Stimulated activated CD4-positive, alpha-beta T cell treated with anti-CD3 and anti-CD28 coated beads, TNF-alpha, amount 100 ng/mL, for 48 hours (primary cell): ENCODE measurements at places on chromosomes 16 and 17.

- DNase-seq, result no peak
Observed at GRCh38 chr17:64603987-64604386, 58.1 kb downstream of the SMURF2 start.

GRCh38 chr17:69333561-69333960, 6.6 kb upstream of the ABCA5 start:
- DNase-seq, result no peak

- DNase-seq, result no peak
Observed at GRCh38 chr17:44788139-44788538, 29.4 kb downstream of the ADAM11 start.

DNA sequence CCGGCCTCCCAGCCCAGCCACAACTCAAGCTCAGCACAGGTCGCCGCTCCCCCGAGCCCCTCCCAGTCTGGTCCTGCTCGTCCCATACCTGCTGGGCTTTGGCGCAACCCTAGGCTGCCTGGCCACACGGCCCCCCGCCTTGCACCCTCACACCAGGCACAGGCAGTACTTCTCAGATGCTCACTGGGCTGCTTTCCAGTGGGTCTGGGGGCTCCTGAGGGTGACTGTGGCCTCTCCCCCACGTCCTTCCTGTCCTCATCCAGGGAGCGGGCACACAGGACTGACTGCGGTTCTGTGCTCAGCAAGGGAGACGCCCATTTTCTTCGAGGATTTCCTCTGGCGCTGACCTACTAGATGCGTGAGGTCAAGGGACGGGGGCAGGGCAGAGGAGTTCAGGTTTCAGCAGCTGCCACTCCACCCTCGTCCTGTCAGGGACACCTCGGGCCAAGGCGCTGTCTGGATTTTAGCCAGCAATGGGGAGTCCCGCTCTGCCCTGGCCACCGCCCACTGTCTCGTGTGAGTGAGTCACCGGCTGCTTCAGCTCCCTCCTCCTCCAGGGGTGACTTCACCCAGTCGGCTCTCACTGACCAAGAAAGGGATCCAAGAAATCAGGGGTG, 115.8 kb downstream of the NPIPB11 start:
- DNase-seq, result peak; percentile 27

GRCh38 chr16:46582313-46582712, 38.9 kb downstream of the SHCBP1 start:
- no peak for DNase-seq

GRCh38 chr16:1580256-1580655, 31.6 kb downstream of the IFT140 start:
- no peak for DNase-seq

- DNase-seq, result no peak
Observed at GRCh38 chr16:74073456-74073855, 223.2 kb upstream of the PSMD7 start.

DNA sequence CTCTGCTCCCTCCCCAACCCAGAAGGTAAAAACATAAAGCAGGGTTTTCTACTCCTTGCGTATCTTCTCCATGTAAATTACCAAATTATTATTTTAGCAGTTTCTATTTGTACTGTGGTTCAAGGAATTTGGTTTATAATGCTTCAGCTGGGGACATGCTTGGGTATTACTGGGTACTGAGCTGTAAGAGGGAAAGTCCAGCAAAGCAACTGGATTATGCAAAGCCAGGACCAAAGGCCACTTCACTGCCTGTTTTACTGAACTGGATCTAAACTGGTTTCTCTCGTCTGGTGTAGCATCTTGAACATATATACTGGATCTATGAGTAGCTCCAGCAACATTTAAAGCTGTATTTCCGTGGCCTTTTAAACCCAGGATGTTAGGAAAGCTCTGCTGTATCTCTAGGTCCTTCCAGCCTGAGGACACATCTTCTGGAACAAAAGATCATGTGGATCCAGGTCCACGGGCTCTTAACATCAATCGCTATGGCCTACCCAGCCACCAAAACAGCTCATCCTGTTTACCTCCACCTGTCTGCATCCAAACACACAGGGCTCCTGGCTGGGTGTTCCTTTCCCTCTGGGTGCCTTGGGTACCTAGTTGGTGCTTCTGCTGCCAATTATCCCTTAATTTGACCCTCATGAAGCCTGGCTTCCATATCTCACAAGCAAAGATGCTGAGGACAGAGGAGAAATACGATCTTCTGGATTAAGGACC, 7.2 kb downstream of the PMP22 start:
- DNase-seq, result no peak

- no peak for DNase-seq
Observed at GRCh38 chr17:76640550-76641380, 2.8 kb downstream of the ST6GALNAC1 start.

- DNase-seq, result peak; percentile 14
Observed at GRCh38 chr16:84266451-84266850, 26.6 kb upstream of the KCNG4 start.

DNA sequence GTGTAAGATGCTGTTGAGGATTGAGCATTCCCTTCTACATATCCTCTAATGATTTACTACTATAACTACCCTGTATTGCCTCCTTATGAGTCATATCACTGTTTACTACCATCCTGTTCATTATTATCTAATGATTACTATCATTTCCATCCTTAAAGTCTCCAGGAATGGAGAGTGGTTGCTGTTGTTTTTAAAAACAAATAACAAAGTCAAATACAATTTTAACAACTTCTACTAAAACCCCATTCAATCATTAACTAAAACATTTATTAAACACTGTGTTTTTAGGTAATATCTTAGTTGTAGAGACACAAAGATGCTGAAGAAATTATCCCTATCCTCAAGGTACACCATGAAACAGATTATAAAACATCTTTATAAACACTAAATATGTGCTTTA, 126.9 kb downstream of the BRIP1 start:
- DNase-seq, result no peak

GRCh38 chr17:72978593-72979218, 113.8 kb downstream of the SLC39A11 start:
- no peak for DNase-seq

DNA sequence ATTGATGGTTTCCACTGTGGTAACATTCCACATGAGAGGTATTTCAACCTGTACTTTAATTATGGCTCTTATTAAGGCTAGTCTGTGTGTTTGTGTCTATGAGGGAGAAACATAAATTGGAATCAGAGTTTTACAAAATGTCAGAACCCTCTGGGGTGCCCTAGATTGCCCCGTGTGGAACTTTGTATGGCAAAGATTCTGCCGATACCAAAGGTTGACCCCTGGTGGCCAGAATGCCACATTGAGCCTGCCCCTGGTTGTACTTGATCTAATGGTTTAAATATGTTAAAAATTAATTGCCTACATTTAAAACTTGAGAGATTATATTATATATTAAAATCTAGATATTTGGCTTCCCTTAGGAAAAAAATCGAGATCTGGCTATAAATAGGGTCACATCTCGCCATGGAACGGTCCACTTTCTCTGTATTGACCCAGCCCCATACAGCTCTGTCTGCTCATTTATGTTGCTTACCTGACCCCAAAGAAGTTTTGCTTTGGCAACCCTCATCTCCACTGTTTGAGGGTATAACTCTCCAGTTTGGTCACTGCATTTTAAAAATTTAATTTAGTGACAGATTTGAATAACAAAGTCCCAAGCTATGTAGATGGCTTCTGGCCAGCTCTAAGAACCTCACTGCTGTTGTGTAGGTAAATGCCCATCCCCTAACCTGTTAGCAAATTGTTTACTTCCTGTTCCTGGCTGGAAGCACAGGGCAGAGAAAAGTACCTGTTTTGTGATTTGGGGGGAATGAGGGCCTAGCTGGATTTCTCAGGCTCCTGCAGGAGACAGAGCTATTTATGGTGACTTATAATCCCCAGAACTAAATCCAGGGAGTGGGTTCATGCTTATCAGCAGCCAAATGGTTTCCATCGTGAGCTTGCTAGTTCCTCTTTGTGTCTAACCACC, 95.0 kb downstream of the PLCG2 start:
- DNase-seq, result peak; percentile 21

GRCh38 chr16:89969741-89970410, 21.3 kb downstream of the DEF8 start:
- DNase-seq, result no peak

- DNase-seq, result no peak
Observed at GRCh38 chr17:64262198-64262999, 661 bp downstream of the TEX2 start.

DNA sequence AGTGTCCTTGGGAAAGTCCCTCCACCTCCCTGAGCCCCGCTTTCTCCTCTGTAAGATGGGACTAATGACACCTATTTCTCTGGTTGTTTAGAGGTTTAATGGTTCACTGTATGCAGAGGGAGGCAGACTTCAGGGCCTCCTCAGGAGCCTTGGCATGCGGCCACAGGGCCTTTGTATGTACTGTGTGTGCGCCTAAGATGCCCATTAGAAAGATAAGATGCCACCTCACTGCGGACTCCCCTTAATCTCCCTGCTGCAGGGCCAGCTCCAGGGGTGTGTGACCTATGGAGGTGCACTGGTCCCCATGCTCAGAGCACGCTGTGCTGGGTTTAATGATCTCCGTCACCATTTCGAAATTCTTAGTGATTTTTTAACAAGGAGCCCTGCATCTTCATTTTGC, 59.3 kb downstream of the TMEM235 start:
- no peak for DNase-seq

DNA sequence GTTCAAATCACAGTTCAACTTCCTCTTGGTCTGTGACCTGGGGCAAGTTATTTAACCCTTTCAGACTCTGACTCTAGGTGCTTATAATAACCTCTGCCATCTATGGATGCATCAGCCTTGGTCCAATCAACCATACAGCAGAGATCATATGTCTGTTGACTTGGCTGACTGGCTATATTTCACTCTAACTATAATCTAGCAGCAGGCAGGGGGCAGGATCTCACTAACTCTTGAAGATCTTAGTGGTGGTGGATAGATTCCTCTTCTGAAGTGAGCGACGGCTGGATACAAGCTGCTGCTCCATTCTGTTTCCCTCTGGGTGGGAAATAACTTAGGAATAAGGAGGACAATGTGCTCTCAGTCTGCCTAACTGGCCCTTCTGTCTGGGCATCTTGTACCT, 146.6 kb downstream of the SKAP1 start:
- no peak for DNase-seq

- DNase-seq, result no peak
Observed at GRCh38 chr17:83057397-83057761, 22.0 kb upstream of the METRNL start.

DNA sequence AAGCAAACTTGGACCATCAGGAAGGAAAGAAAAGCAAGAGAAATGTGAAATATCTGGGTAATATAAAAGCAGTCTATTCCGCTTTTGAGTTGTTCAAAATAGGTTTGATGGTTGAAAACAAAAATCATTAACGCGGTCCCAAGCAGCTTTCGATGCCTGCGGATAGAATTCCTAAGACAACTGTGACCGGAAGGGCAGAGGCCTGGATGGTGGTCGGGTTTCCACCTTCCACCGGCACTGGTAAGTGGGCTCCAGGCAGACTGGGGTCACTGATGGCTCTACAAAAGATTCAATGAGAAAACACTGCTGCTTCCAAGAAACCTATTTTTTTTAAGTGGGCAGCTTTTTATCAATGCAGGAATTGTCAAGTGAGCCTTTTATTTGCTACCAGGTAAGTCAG, 49.8 kb downstream of the ZCCHC14 start:
- no peak for DNase-seq

GRCh38 chr17:68435876-68436842, 21.1 kb downstream of the WIPI1 start:
- peak; percentile 72 for DNase-seq

DNA sequence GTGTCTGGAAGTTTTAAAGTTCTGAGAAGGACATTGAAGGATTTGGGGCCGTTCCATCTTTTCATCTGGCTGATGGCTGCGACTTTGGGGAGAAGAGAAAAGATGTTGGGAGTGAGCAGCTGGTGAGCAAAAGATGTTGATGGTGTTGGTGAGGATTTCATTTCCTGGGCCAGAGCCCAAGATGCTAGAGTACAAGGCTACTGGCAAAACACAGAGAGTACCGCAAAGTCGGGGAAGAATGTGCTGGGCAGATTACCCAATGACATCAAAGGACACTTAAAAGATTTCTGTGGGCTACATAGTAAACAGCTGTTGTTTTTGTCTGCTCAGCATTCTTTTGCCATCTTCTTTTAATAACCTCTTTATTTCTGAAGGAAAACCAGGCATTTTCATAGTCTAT, 49.4 kb upstream of the GAS7 start:
- no peak for DNase-seq

GRCh38 chr17:28547623-28548416, 4.6 kb downstream of the UNC119 start:
- DNase-seq, result peak; percentile 65

- no peak for DNase-seq
Observed at GRCh38 chr17:51961689-51962088, 196.8 kb downstream of the CA10 start.

DNA sequence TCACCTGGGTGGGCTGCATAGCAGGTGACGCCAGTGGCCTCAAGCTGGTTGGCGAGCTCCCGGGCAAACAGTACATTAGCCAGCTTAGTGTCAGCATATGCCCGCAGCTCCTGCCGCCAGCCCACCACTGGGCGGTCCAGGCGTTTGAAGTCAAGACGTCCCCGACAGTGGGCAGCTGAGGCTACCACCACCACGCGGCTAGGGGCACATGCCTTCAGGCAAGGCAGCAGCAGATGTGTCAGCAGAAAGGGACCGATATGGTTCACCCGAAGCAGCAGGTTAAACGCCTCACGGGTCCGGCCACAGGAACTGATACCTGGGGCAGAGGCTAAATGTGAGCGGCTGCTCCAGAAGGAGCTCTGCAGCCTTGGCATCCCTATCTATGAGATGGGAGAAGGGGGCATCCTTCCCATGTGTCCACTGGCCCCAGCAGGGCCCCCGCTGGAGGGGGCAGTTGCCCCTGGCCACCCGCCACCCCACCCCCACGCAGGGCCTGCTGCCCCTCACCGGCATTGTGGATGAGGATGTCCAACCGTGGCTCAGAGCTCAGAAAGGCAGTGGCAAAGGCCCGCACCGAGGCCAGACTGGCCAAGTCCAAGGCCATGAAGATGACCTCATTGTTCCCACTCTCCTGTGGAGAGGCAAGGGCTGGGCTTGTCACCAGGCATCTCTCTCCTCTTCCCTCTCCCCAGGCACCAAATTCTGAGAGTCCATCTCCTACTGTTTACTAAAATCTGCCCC, 1.7 kb downstream of the DHRS13 start:
- no peak for DNase-seq

GRCh38 chr17:79054200-79054960, 20.2 kb upstream of the ENGASE start:
- no peak for DNase-seq

GRCh38 chr16:23163921-23164320, 14.7 kb upstream of the USP31 start:
- no peak for DNase-seq

GRCh38 chr16:10765772-10766171, 22.1 kb downstream of the NUBP1 start:
- DNase-seq, result no peak
